Neural crest cell (in vitro differentiated cells): ENCODE measurements at places on chromosomes 4 and X. TPM values are rescaled to one million over a fixed set of nuclear protein-coding genes. Genes with fewer than 3 reads are reported as not detected.

The TLR2 gene
- 0.28 and 0.71 TPM in 2 replicates for total RNA-seq

The SRP72 gene
- total RNA-seq: 169 and 172 TPM in 2 replicates

The CENPVL2 gene
- total RNA-seq: 1.3 and 1.6 TPM in 2 replicates

The FREM3 gene
- total RNA-seq: not detected in 2 replicates

The HSFX3 gene
- total RNA-seq: not detected in 2 replicates

The SOD3 gene
- 0.16 and 0.32 TPM in 2 replicates for total RNA-seq

The RNF212 gene
- 2.7 and 5.0 TPM in 2 replicates for total RNA-seq

The FGFBP2 gene
- total RNA-seq: 0.28 TPM in 1 of 2 replicates, not detected in the other
